ENCODE measurements at places on chromosomes 1 and 21.

DNA sequence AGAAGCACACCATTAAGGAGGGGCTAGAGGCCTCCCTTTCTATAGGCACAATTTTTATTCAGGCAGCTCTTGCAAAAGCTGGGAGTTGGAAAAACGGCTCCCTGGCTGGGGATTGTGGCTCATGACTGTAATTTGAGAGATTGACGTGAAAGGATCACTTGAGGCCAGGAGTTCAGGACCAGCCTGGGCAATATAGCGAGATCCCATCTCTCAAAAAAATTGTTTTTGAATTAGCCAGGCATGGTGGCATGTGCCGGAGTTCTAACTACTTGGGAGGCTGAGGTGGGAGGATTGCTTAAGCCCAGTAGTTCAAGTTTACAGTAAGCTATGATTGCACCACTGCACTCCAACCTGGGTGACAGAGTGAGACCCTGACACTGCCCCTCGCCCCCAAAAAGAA is 23.9 kb upstream of the NRDC start:
- DNase-seq, result no peak

DNA sequence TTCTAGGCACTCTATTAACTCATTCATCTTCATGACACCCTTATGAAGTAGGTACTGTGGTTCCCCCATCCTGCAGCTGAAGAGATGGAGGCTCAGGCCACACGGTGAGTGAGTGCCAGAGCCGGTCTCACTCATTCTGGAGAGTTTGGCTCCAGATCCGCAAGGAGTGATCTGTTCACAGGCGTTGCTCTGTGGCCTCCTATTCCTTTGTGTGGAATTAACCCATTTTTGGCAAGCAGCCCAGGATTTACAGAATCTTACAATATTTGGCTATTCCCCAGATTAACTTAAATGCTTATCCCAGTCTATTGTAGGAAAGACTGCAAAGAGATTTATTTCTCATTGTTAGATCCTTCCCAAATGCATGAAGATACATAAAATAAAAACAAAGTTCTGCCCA is 29.6 kb downstream of the KIAA0040 start:
- DNase-seq, result no peak

DNA sequence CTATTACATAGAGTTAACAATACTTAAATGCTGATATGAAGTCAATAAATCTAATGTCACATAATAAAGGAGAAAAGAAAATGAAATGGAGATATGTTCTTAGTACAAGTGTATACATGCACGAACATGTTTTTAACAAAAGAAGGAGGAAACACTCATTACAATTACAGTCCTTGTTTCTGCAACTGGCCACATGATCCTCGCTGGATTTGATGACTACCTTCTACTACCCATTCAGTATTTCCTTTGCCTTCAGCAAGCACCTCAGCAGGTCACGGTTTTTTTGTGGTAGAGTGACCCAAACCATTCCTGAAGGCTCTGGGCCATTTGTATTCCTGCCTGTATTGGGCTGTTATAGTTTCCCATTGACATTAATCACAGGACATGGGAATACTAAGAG is 172.8 kb upstream of the CXADR start:
- no peak for DNase-seq

- no peak for DNase-seq
Observed at GRCh38 chr1:166999075-166999474, 10.0 kb downstream of the MAEL start.

GRCh38 chr1:28417441-28417922 is 47.9 kb downstream of the PHACTR4 start:
- DNase-seq, result no peak

- DNase-seq, result no peak
Observed at GRCh38 chr21:41825216-41825615, 53.9 kb downstream of the PRDM15 start.

DNA sequence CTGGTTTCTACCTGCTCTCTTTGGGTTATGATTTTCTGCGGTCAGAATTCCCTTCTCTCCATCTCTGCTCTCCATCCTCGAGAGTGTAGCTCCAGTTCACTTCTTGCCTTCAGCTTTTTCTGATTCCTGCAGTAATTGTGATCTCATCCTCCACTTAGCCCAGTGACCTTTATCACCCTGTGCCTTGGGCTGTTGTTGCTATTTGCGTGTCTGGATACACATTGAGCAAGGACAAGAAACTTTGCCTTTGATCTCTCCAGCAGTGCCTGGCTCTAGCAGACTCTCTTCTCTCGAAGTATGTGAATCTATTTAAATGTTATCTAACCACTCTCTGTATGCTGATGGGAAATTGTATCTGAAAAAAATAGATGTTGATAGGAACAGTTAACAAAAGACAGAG is 76.4 kb upstream of the MARK1 start:
- DNase-seq, result no peak

- DNase-seq, result no peak
Observed at GRCh38 chr1:231882790-231883189, 256.2 kb downstream of the DISC1 start.

DNA sequence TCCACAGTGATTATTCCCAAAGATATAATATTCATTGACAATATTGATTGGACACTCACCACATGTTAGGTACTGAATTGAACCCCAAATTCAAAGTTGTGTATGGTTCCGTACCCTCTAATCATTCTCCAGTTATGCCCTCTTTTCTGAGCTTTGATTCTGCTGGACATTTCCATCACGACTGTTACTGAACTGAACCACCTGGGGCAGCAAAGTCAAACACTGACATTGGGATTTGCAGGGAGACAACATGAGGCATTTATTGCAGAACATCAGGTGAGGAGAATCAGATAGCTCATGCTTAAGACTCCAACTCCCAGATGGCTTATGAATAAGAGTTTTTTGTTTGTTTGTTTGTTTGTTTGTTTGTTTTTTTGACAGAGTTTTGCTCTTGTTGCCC is 420.9 kb downstream of the DISC1 start:
- no peak for DNase-seq

DNA sequence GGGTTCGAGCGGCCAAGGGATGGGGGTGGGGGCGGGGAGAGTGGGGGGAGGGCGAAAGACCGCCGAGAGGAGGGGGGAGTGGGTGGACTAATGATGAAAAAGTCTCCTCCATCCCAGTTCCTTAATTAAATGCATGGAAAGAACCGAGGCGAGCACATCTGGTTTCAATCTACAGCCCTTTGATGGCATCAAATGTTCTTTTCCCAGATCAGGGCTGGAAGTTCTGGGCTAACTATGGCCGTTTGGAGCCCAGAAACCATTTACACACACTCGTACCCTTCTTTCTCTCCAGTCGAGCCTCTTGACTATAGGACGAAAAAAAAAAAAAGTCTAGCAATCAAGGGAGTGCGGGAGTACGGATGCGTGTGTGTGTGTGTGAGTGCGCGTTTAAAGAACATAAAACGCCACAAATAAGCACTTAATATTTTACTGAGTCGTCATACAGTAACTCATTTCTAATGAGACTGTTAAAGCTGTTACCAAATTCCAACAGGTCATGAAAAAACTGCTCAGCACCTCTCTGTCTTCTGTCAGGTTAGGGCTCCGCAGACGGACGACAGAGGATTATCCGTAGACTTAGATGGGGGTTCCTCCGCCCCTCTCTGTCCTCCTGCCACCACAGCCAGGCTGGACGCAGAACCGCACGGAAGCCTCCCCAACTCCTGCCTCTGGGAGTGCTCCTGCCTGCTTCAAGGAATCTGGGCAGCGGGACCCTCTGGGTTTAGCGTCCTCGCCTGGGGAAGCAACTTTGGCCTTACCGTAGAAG is 2.1 kb upstream of the PRRX1 start:
- DNase-seq, result no peak

- DNase-seq, result no peak
Observed at GRCh38 chr1:168236836-168237611, 11.2 kb downstream of the SFT2D2 start.

- no peak for DNase-seq
Observed at GRCh38 chr1:118485757-118486156, 300.7 kb upstream of the SPAG17 start.
